Stimulated activated CD8-positive, alpha-beta memory T cell treated with anti-CD3 and anti-CD28 coated beads, Interleukin-7, amount 100 ng/mL, for 4 hours (primary cell): ENCODE measurements at places on chromosomes 7 and 10.
A peak's percentile ranks its signal among the peaks of the same experiment; 100 is the strongest.

DNA sequence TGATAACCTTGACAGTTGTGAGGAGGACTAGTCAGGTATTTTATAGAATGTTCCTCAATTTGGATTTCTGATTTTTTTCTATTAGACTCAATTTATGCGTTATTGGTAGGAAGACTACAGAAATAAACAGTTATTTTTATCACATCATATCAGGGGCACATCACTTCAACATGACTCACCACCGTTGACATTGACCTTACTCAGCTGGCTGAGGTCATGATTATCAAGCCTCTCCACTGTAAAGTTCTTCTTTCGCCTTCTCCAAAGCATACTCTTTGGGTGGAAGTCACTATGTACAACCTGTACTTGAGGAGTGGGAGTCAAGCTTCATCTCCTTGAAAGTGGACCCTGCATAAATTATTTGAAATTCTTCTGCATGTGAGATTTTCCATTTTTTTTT is 194.3 kb upstream of the IGFBP3 start:
- DNase-seq = no peak

DNA sequence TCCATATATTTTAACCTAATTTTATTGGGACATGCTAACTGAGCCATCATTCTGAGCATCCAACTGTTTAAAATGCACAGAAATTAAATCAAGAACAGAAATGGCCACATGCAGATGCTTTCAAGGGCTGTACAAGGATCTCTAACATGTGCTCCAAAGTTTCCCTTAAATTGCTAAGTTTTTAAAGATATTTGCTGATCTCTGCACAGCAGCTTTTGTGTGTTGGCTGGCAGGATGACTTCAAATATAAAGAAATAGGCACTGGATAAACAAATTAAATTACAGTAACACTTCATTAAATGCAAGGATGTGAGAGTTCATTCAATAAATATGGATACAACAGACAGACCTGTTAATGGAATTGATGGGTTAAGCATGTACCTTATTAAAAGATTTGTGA is 148.0 kb upstream of the MEOX2 start:
- DNase-seq = no peak

- DNase-seq = no peak
These were observed 57.7 kb upstream of the ZNRF2 start for GRCh38 chr7:30226614-30227268.

- no peak for DNase-seq
These were observed 2.9 kb upstream of the NRAP start for GRCh38 chr10:113666682-113667252.

DNA sequence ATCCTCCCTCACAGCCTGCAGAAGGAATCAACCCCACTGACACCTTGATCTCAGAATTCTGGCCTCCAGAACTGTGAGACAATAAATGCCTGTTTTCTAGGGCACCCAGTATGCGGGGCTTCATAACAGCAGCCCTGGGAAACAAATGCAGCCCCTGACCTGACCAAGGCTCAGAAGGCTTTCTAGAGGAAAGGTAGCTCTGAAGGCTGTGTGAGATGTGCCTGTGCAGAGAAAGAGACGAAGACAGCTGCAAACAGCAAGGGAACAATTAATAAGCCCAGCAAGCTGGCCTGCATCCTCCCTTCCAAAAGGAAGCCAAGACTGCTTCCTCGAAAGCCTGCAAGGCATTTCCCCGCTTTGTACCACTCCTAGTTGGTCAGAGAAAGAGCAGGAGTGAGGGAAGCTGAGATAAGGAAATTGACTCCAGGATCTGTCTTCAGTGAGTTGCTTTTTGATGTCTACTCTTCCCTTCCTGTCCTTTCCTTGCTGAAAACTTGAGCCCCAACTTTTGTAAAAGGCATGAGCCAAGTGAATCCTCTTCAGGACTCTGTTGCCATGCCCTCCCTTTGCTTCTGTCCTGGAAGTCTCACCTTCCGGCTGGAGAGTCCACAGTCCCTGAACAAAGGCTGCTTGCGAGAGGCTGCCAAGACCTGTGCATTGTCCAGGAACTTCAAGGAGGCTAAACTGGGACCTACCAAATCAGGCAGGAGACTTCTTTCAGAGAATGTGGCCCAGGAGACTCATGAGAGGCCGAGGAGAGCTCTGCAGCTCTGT is 71.2 kb upstream of the ARID5B start:
- DNase-seq = no peak

DNA sequence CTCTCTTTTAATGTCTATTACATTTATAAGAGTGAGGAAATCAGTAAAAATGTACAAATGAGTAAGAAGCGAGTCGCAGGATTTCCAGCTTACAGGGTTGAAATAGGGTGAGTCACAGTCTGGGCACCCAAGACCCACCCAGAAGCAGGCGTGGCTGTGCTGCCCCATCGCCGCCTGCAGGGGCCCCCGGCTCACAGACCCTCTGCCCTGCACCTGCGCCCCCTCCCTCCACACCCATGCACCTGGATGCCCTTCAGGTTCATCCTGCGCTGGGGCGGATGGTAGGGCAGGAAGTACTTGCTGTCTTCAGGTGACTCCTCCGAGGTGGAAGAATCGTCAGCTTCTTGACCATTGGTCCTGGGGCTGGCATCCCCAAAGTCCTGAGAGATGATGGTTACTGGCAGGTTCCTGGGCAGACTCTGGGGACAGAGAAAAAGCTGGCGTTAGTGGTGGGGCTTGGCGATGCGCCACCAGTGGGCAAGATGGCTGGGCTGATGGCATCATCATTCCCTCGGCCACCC is 90.2 kb upstream of the GNA12 start:
- peak; percentile 15 for DNase-seq

DNA sequence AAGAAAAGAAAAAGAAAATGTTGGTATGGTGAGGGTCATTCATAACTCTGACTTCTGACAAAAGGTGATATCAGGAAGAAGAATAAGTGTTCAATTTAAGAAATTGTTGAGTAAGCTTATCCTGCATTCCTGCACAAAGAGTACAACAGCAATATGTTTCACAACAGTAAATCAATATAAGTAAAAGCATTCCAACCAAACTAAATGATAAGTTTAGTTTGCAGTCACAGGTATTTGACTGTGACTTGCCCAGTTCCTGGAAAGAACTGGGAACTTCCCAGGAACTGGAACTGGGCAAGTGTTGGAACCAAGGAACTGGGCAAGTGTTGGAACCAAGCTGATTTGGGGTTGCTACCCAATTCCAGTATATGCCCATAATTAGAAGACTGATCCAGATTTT is 35.0 kb downstream of the NEURL1 start:
- no peak for DNase-seq

- DNase-seq = no peak
These were observed 517.2 kb downstream of the LRMDA start for GRCh38 chr10:75948583-75948982.

DNA sequence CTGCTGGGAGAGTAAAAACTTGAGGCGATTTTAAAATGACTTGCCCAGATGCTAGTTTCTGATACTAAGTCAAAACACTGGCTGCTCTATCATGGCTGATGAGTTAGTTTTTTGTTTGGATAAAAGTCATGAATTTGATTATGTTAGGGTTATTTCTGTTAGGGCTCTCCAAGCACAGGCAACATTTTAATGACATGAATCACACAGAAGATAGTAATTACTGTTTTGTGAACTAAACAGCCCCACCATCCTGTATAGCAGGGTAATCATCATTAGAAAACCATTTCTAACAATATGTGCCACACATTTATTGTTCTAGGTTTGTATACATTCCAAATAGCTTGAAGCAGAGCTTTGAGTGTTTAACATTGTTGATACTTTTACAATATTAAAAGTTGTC is 750.3 kb downstream of the ANKRD7 start:
- no peak for DNase-seq

- DNase-seq = no peak
These were observed 15.6 kb upstream of the RTKN2 start for GRCh38 chr10:62284221-62284620.
